ENCODE measurements at places on chromosomes 7 and 10.
A peak's percentile ranks its signal among the peaks of the same experiment; 100 is the strongest.

DNA sequence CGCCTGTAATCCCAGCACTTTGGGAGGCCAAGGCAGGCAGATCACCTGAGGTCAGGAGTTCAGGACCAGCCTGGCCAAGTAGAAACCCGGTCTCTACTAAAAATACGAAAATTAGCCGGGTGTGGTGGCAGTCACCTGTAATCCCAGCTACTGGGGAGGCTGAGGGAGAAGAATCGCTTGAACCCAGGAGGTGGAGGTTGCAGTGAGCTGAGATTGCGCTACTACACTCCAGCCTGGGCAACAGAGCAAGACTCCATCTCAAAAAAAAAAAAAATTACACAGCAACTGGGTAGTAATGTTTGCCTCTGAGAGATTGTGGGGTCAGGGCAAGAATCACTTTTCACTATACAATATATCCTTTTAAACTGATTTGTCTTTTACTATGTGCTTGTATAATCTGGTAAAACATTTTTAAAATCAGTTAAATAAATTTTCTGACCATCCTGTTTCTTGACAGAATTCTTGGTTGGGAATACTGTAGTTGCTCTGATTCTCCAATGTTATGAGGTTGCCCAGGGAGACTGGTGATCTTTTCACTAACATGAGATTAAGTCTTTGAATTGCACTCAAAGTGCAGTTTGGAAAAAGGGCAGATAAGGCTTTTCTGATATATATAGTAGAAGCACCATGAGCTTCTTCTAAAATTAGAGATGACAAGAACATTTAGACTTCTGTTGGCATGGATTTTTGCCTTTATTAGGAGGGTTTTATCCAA, 1.5 kb downstream of the ENTPD7 start:
- DNase-seq, result no peak

DNA sequence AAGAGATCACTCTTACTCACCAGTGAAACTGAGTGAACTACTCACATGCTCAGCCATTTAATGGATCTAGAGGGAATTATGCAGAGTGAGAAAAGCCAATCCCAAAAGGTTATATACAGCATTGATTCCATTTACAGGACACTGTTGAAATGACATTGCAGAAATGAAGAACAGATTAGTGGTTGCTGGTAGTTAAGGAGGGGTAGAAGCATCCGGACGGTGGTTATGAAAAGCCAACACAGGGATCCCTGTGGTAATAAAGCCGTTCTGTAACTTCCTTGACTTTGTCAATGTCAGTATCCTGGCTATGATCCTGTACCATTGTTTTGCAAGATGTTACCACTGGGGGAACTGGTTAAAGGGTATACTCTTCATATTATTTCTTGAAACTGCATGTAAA, 253.4 kb downstream of the USP6NL start:
- no peak for DNase-seq

GRCh38 chr7:39622609-39623008, 763 bp upstream of the RALA start:
- DNase-seq, result no peak

- DNase-seq, result no peak
Measured at GRCh38 chr7:77466450-77466849, 50.3 kb upstream of the GSAP start.

DNA sequence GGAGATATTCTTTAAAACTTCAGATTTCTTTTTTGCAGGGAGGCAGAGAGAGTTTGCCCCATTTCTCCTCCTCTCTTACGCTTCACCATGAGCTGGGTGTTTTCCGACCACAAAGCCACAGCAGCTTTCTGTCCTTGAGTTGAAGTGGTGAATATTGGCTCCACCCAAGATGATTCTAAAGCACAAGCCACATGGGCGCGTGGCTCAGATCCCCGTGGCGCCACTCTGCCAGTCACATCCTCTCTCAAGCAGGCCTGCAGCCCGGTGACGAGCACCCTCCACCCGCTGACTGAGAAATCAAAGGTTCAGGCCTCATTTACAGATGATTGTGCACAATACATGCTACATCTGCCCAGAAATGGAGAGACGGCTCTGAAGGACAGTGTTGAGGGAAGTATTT, 27.6 kb upstream of the RNF32 start:
- DNase-seq, result no peak

- no peak for DNase-seq
Measured at GRCh38 chr7:120873401-120873800, 15.5 kb upstream of the TSPAN12 start.

GRCh38 chr7:78345979-78346378, 547.4 kb downstream of the PHTF2 start:
- DNase-seq, result no peak

GRCh38 chr7:138970952-138971351, 10.2 kb downstream of the KIAA1549 start:
- no peak for DNase-seq

DNA sequence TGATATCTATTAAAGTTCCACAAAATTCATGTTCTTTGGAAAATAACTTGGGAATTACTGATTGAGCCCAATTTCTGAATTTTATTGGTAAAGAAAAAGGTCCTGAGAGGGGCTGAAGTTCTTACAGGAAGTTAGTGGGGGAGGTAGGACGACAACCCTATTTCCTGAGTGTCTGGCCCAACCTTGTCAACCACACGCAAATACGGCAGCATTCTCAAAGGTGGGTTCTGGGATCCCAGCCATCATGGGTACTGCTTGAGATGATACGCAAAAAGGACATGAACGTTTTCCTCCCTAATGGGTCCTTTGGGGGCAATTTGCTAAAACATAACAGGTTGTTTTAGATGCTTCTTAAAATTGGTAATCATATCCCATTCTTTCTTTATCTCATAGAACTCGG, 2.7 kb upstream of the PDCD4 start:
- no peak for DNase-seq

GRCh38 chr10:14184841-14185315, 145.8 kb downstream of the FRMD4A start:
- no peak for DNase-seq

DNA sequence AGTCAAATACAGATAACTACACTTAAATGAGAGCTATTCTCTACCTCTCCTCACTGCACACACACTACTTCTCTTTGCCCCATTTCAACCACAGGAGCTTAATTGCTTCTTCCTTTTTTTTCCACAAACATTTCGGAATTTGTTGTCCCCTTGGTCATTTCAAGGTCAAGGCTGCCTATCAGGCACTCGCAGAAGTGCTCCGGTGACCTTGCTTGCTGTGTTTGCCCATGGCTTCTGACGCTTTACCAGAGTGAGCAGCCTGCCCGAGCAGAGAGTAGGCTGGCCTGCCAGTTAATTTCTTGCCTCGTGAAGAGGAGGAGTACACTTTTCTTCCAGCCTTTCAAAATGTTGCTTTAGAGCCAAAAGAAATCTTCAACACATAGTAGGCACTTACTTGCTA, 297.1 kb upstream of the LRGUK start:
- no peak for DNase-seq

GRCh38 chr7:158353606-158354570, 233.7 kb downstream of the PTPRN2 start:
- no peak for DNase-seq

GRCh38 chr7:29255906-29256692, 61.5 kb downstream of the CHN2 start:
- no peak for DNase-seq

DNA sequence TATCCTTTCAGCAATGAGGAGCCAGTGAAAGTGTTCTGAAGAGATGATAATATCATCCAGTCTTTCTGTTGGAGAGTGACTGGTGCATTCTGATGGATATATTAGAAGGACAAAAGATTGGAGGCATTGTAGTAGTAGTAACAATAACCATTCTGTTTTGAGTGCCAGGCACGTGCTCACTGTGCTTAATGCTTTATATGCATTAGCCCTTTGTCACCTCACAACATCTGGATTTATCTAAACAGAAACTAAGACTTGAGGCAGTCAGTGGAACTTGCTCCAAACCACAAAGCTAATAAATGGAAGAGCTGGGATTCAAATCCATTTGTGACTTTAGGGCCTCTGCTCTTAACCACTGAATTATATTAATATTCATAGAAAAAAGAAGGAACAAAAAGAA, 84.5 kb upstream of the OIT3 start:
- no peak for DNase-seq

GRCh38 chr7:7237201-7237977, 55.0 kb downstream of the C1GALT1 start:
- no peak for DNase-seq

- DNase-seq, result no peak
Measured at GRCh38 chr7:100455206-100455605, 8.9 kb downstream of the SPACDR start.

DNA sequence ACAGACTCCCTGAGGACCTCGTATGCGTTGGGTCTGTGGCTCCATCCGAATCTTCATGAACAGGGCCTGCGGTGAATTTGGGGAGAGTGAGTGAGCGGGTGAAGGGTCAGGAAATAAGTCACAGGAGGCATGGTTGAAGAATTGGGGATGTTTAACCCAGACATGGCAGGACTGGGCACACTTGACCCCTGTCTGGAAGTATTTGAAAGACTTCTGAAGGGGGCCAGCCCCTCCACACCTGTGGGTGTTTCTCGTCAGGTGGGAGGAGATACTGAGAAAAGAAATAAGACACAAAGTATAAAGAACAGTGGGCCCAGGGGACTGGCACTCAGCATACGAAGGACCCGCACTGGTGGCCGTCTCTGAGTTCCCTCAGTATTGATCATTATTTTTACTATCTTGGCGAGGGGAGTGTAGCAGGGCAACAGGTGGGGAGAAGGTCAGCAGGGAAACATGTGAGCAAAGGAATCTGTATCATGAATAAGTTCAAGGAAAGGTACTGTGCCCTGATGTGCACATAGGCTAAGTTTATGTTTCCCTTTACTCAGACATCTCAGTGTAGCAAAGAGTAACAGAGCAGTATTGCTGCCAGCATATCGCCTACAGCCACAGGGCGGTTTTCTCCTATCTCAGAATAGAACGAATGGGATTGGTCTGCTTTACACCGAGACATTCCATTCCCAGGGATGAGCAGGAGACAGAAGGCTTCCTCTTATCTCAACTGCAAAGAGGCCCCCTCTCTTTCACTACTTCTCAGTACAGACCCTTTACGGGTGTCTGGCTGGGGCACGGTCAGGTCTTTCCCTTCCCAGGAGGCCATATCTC, 38.2 kb upstream of the PFKFB3 start:
- DNase-seq, result no peak

- DNase-seq, result no peak
Measured at GRCh38 chr10:92407305-92408016, 116.5 kb downstream of the MARCHF5 start.

DNA sequence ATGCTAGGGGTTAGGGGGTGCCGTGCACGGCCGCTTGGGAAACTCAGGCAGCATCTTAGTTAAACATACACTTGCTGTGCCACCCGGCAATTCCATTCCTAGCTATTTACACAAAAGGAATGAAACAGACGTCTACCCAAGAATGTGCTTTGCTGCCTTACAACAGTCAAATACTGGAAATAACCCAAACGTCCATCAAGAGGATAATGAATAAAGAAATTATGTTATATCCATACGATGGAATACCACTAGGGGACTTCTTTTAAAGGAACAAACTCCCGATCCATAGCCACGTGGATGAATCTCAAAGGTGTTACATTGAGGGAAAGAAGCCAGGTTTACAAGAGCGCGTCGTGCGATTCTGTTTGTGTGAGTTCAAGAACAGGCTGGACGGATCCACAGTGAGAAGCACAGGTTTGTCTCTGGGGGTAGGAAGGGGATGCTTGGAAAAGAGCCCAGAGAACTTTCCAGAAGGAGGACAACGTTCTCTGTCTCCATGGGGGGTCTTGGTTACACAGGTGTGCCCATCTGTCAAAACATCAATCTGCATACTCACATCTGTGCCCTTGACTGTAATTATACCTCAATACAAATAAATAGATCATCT, 41.8 kb downstream of the STK32C start:
- peak; percentile 32 for DNase-seq

GRCh38 chr7:155305231-155305904, 7.7 kb downstream of the INSIG1 start:
- no peak for DNase-seq

DNA sequence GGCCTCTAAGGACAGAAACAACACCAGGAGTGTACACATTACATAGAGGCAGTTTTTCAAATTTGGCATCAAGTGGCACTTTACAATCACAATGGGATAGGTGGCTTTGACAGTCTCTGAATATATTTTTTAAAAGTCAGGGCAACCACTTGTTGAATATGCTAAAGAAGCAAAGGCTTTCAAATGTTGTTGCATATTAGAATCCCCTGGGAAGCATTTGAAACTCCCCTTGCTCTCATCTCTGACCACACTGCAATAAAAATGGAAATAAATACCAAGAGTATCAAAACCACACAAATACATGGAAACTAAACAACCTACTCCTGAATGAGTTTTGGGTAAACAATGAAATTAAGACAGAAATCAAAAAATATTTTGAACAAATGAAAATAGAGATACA, 106.5 kb upstream of the RAB11FIP2 start:
- DNase-seq, result no peak

GRCh38 chr7:11623093-11623678, 208.8 kb downstream of the THSD7A start:
- DNase-seq, result no peak

DNA sequence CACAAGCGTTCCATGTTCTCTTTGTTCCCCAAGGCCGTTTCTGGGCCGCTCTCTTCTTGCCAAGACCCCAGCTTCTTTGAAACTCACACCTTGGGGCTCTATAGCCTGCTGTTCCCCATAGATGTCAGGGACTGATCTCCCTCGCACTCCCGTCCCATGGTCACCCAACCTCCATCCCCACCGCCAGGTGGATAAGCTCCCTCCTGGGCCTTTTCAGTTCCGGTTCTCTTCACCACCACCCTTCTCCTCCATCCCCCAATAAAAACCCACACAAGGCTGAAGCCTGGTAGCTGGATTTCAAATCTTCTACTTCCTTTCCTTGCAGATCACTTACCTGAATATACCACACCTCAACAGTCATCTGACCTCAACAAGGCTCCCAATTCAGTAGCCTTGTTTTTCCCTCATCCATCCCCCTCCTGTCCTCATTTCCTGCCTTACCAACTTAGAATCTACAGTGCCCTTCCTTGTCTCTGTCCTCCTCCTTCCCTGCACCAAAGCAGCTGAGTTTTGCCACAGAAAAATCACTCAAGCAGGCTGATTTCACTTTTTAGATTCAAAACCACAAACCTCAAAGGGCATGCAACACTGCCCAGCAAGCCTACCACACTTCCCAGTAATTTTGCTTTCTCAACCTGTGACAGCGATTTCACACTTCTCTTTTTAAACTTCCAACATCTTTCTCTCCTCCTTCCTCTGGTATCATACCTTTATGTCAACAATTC, 7.7 kb downstream of the SLC37A3 start:
- DNase-seq, result no peak

- DNase-seq, result no peak
Measured at GRCh38 chr7:112986256-112987031, 100.2 kb downstream of the GPR85 start.

- DNase-seq, result no peak
Measured at GRCh38 chr10:9878383-9878782, 1139.3 kb upstream of the CELF2 start.

GRCh38 chr7:22427855-22428254, 70.9 kb upstream of the RAPGEF5 start:
- no peak for DNase-seq

DNA sequence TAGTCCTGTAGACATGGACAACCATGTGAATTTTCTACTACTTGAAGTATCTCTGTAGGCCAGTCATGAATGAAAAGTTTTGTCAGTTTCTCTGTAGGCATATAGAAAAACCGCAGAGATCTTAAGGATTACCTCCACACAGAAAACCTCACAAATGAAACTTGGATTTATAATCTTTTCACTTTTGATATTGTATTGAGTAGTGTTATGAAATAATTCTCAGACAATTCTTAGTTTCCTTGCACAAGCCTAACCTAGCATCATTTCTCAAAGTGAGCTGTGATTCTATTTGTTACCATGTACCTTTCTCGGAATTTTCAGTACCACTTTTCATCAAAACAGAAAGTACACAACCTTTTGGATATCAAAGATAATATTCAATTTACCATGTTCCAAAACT, 51.4 kb upstream of the OIT3 start:
- DNase-seq, result no peak

Data from NCI-H1436 treated with DMSO at 0.1 percent for 48 hours (cell line).